Activated naive CD8-positive, alpha-beta T cell treated with anti-CD3 and anti-CD28 coated beads for 36 hours (primary cell): ENCODE measurements at places on chromosomes 13 and 19. TPM values are rescaled to one million over a fixed set of nuclear protein-coding genes. Genes with fewer than 3 reads are reported as not detected.

DNA sequence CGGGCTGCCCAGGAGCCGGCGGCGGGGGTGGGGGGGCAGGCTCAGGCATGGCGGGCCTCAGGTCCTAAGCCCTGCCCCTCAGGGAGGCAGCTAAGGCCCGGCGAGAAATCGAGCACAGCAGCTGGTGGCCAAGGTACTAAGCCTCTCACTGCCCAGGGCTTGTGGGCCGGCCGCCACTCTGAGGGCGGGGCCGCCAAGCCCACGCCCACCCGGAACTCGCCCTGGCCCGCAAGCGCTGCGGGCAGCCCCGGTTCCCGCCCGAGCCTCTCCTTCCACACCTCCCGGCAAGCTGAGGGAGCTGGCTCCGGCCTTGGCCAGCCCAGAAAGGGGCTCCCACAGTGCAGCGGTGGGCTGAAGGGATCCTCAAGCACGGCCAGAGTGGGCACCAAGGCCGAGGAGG is 33.1 kb downstream of the PCDH8 start:
- DNase-seq, result no peak
- H3K4me3 ChIP-seq, result no peak overlapping the region
- no peaks in the 10 kb centered on the region for H3K36me3 ChIP-seq
- no peak overlapping the region for H3K27ac ChIP-seq
- H3K4me1 ChIP-seq, result no peaks in the 10 kb centered on the region
- H3K27me3 ChIP-seq, result peaks cover 4% of the 10 kb centered on the region

IL12RB1 gene
- total RNA-seq, result 26.5 TPM

GRCh38 chr19:49488863-49489537 is 1.6 kb downstream of the RPL13A start:
- H3K27me3 ChIP-seq, result peaks cover 33% of the 10 kb centered on the region
- peak overlapping the region; percentile 93 for H3K4me3 ChIP-seq
- peaks cover 73% of the 10 kb centered on the region for H3K36me3 ChIP-seq
- peaks cover 42% of the 10 kb centered on the region for H3K4me1 ChIP-seq

HSD17B14 gene
- total RNA-seq, result 0.35 TPM

GRCh38 chr19:52992109-52993004 is 21.4 kb upstream of the ERVV-1 start:
- H3K27me3 ChIP-seq, result peaks cover 7% of the 10 kb centered on the region
- DNase-seq, result no peak
- no peak overlapping the region for H3K27ac ChIP-seq
- peaks cover 31% of the 10 kb centered on the region for H3K36me3 ChIP-seq
- peak overlapping the region; percentile 78 for H3K4me3 ChIP-seq
